ENCODE measurements at places on chromosomes 16 and 17.

GRCh38 chr17:6574687-6575595 lies 18.6 kb upstream of the PITPNM3 start:
- peaks cover 15% of the 10 kb centered on the region for H3K4me1 ChIP-seq
- H3K27ac ChIP-seq: no peak overlapping the region
- peak; percentile 78 for DNase-seq
- H3K4me3 ChIP-seq: no peak overlapping the region
- no peaks in the 10 kb centered on the region for H3K27me3 ChIP-seq
- peaks cover 6% of the 10 kb centered on the region for H3K36me3 ChIP-seq

DNA sequence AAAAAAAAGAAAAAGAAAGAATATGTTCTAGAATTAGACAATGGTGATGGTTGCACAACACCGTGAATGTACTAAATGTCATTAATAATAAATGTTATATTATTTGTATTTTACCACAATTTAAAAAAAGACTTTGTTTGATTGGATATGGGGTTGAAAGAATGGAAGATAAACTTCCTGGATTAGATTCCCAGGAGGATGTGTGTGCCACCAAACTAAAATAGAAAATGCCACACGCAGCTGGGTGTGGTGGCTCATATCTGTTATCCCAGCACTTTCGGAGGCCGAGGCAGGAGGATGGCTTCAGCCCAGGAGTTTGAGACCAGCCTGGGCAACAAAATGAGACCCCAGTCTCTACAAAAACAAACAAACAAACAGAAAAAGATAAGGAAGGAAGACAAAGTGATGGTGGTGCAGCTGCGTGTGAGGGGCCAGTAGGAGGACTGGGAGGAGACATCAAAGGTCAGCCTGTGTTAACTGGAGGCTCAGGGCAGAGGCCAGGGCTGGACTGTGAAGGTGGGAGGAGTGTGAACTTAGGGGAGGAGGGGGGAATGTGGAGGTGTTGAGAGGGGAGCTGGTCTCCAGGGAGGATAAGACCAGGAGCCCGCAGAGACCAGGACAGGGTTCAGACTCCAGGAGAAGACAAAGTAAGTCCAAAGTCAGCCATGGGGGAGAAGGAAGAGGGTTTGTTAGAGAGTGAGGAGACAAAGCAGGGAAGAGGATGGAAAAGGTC lies 4.1 kb downstream of the PECAM1 start:
- DNase-seq: no peak
- H3K27ac ChIP-seq: no peak overlapping the region
- no peaks in the 10 kb centered on the region for H3K27me3 ChIP-seq
- H3K36me3 ChIP-seq: no peaks in the 10 kb centered on the region

DNA sequence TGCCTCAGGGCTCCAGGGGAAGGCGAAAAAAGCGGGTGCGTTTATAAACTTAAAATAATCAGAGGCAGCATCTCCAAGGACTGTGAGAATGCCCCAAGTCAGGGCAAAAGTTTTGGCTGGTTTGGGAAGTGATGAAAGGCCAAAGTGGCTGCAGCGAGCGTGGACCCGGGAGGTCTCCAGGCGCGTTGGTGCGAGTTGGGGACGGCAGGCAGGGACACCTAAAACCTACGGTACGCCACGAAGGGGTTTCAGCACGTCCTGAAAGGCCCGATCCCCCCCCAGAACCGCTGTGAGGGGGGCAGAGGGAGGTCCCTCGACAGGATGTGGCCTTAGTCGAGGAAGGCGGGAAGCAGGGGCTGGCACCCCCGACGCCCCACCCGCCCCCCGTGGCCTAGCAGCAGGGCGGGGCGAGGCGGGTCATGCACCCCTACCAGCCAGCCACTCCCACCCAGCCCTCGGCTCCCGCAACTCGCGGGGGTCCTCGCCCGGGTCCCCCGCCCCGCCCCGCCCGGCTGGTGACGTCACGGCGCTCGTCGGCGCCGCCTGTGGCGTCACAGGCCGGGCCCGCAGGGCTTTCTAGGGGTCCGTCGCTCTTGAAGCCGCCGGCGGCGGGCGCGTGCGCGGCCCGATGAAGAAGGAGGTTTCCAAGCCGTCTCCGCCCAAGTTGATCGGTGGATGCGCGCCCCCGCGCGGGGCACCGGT lies at the start of gene MYCBPAP:
Gene MYCBPAP, plus strand, starts transcription at position 569 of the 702 bp plus-strand sequence. CDS start 236 bp downstream, outside the sequence.
- no peaks in the 10 kb centered on the region for H3K27me3 ChIP-seq
- peak; percentile 26 for DNase-seq
- peaks cover 18% of the 10 kb centered on the region for H3K4me1 ChIP-seq
- peak within 1 kb of the TSS; percentile 77 for H3K4me3 ChIP-seq

GRCh38 chr16:85996843-85997242 lies 97.9 kb downstream of the IRF8 start:
- no peaks in the 10 kb centered on the region for H3K4me1 ChIP-seq
- no peak overlapping the region for H3K4me3 ChIP-seq
- no peak overlapping the region for H3K27ac ChIP-seq
- H3K27me3 ChIP-seq: no peaks in the 10 kb centered on the region
- H3K36me3 ChIP-seq: no peaks in the 10 kb centered on the region

DNA sequence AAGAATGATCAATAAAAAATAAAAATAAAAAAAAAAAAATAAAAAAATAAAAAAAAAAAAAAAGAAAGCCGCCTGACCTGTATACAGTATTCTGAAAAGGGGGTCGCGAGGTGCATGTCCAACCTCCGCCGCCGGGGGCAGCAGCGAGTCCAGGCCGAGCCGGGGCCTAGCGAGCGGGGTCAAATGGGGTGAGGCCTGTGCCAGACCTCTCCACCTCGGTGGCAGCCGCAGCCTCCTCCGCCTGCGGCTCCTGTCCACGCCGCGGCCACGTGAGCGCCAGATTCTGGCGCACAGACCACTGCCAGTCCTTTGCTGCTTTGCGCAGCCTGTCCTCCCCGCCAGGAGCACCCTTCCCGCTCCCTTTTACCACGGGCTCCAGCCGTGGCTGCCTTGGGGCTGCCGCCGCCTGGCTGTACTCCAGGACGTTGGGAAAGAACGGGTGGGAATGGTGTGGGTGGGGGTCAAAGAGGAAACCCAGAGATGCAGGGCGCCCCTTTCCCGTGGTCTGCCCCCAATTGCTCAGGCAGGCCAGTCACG lies 2.4 kb upstream of the BCKDK start:
- H3K4me1 ChIP-seq: peaks cover 14% of the 10 kb centered on the region
- H3K27ac ChIP-seq: no peak overlapping the region
- DNase-seq: peak; percentile 87
- no peaks in the 10 kb centered on the region for H3K27me3 ChIP-seq
- peaks cover 15% of the 10 kb centered on the region for H3K36me3 ChIP-seq

Measured in trophoblast cell (in vitro differentiated cells and primary cell).